Inflammatory macrophage treated with lipopolysaccharide for 4 hours (primary cell): ENCODE measurements at places on chromosomes 4 and X.

DNA sequence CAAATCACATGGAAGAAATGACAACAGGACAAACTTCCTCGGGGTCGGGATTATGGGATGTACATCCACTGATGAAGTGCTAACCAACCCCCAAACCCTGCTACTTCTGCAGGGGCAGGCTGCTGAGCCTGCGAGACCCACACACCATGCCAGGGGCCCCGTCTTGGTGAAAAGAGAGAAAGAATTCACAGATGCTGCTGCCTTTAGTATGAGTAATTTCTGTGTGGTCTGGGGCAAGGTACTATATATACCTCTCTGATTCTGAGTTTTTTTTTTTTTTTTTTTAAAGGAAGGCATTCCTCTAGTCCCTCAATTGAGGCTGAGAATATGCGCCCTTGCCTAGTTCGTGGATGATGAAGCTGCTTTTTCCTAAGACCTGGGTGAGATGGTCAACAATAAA lies 24.8 kb downstream of the PDHA1 start:
- DNase-seq, result no peak

DNA sequence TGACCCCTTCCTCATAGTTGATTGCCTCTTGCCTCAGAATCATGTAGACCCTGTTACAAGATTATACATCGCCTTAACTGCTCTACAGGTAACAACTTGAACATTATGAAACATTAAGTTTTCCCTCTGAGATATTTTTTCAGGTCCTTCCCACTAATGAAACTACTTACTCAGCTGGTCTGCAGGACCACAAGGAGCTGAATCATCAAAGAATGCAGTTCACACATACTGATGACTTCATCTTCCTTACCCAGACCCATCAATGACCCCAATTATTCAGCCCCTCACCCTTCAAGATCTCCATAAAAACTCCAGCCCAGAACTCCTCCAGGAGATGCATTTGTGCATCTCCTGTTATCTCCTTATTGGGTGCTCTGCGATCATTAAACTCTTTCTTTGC lies 720.9 kb downstream of the RAPGEF2 start:
- DNase-seq, result no peak

- no peak for DNase-seq
These were observed 791 bp downstream of the SMIM20 start for GRCh38 chr4:25914670-25915352.

- DNase-seq, result no peak
These were observed 12.4 kb downstream of the ZDHHC9 start for GRCh38 chrX:129831091-129831885.

GRCh38 chrX:108735679-108736508 lies 469 bp downstream of the IRS4 start:
- DNase-seq, result no peak

DNA sequence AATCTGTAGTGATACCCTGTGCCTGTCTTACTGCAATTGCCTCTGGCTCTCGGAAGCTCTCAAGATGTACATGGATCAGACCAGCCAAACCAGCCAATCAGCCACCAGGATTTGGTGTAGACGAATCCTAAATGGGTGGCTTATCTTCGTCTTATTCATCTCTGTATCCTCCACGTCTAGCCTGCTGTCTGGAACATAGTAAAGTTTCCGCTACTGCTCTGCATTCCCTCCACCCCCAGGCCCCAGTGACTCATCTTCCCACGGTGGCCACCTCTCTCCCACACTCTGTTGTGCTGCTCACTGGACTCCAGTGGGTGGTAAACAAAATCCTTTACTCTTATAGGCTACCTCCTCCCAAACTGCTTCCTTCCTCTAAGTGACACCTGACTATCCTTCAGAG lies 37.8 kb downstream of the SEPTIN6 start:
- DNase-seq, result peak; percentile 63

DNA sequence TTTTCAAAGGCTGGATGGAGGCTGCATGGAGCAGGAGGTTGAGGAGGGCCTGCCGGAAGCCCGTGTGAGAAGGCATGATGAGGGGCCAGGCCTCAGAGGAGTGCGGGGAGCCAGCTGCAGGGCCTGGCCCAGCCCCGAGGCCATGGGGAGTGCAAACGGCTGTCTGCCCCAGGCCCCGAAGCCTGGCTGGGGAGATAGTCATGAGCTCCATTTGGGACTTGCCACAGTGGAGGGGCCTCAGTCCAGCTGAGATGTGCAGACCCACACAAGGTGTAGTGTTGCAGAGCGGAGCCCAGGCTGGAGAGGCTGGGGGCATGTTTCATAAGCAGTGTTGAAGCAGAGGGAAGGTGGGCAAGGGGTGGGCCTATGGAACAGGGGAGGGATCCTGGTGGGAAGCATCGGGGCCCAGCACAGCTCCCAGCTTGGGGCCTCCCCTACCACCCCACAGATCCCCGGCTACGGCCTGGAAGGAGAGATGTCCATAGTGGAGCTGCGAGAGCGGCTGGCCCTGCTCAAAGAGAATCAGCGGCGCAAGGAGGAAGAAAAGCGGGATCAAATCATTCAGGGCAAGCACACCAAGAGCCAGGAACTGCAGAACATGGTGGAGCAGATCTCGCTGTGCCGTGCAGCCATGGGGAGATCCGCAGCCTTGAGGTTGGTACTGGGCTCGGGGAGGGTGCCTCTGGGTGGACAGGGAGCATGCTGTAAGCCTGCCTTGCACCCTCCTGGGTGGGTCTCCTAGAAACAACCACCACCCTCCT lies 9.1 kb upstream of the RNF4 start:
- no peak for DNase-seq

DNA sequence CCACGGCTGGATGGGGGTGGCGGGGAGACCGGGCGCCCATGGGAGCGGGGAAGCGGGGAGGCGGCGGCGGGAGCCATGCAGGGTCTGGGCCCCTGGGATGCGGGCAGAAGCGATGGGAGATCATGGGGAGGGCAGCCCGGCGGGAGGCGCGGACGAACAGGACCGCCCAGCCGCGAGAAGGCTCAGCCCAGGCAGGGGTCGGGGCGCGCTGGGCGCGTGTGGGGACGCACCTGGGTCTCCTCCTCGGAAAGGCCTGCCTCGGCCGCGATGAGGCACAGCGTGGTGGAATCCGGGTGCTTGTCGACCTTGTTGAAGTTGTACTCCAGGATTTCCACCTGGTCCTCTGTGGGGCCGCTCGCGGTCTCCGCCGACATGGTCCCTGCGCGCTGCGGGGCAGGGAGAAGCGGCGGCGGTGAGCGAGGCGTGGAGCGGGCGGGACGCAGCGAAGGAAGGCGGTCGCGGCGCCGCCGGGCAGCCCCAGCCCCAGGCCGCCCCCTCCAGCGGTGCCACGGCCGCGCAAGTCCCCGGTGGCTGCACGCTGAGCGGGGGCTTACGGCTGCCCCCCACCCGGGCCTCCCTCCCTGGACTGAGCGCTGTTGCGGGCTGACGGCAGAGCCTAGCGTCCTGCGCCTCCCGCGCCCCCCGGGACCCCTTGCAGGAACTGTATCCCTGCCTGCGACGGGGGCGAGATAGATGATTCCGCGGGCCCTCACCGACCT lies 25.3 kb downstream of the HOPX start:
- DNase-seq, result no peak

DNA sequence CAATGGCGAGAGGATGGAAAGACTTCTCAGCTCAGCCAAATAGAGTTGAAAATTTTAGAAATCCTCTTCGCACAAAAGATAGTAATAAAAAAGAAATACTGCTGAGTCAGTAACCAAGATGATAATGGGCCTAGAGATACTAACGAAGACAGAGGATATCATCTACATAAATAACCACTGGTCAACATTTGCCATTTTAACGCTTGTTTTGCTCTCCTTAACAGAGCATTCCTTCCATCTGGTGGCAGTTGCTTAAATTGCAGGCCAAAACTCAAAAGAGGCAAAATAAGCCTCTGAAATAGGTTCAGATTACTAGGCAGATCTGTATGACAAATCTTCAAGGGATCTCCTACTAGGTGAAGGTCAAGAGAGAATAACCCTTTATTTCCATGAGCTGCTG lies 51.7 kb upstream of the MCF2 start:
- peak; percentile 1 for DNase-seq

DNA sequence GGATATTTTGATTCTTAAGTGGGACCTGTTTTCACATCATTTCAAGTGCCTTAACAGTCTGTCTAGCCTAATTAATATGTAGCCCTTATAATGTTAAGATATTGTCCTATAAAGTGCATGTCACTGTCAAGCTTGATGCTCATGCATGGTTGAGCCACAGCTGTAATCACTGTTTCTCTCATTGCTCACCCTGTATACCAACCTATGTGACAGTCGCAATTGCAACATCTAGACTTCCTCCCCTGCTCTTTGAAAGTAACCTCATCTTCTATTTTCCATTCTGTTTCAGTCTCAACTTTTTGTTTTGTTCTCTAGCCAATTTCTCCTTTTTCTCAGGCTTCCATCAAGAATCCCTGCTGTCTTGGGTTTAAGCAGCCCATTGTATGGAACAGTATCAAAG lies 24.4 kb upstream of the MSL3 start:
- DNase-seq, result peak; percentile 28

DNA sequence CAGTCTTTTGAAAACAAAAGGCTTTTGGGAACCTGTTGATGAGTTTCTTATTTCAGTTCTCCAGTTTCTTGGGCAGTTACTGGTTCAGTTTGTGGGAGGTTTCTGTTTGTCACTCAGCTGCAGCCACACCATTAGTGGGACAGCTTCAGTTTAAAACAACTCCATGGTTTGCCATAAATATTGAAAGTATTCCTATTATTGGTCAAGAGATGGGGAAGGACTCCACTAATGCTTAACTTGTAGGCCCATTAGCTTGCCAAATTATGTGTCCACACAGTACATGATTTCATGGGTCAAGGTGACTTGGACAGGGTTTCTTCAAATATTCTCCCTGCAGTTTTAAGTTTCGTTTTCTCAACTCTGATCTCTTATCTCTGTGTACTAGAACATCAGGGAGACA lies 15.5 kb upstream of the ASIC5 start:
- no peak for DNase-seq

GRCh38 chrX:93322110-93322509 lies 351.3 kb downstream of the NAP1L3 start:
- no peak for DNase-seq

DNA sequence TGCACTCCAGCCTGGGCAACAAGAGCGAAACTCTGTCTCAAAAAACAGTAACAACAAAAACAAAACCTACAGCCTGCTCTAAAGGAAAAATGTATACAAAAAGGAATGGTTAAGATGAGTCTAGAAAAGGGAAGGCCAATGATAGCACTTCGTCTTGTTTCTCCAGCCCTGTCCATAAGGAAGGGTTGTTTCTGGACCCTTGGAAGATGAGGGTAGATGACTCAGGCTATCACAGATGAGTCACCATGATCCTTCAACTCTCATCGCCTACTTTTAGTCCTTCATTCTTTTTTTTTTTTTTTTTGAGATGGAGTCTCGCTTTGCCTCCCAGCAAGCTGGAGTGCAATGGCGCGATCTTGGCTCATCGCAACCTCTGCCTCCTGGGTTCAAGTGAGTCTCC lies 8.8 kb downstream of the PLA2G12A start:
- DNase-seq, result no peak

DNA sequence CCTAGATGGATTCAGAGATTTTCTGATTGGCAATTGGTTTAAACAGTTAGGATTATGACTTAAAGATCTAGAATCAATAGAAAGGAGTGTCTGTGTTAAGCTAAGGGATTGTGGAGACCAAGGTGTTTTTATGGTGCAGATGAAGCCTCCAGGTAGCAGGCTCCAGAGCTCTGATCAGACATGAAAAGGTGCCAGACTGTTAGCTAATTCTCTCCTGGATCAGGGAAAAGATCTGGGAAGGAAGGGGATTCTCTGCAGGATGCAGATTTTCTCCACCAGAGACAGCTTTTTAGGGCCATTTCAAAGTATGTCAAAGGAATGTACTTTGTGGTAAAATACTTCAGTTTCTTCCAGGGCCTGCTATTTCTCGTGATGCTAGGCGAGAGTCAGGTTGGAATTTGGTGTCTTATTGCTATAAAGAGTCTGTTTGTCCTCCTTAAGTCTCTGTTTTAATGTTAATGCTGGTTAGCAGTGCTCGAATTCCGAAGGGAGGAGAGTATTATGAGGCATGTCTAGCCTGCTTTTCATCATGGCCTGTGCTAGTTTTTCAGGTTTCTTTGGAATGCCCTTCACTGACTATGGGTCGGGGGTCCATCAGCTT lies 12.0 kb upstream of the GPR78 start:
- DNase-seq, result no peak

DNA sequence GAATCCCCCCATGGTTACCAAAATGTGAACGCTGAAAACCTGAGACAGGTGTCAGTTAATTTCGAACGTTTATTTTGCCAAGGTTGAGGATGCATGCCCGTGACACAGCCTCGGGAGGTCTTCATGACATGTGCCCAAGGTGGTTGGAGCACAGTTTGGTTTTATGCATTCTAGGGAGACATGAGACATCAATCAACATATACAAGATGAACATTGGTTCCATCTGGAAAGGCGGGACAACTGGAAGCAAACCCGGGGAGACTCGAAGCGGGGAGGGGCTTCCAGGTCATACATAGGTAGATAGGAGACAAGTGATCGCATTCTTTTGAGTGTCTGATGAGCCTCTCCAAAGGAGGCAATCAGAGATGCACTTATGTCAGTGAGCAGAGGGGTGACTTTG lies 11.0 kb upstream of the SH3BP2 start:
- no peak for DNase-seq

GRCh38 chr4:183765251-183765911 lies 106.3 kb downstream of the TRAPPC11 start:
- peak; percentile 77 for DNase-seq

- no peak for DNase-seq
These were observed 65.7 kb downstream of the MXRA5 start for GRCh38 chrX:3280706-3281105.

- DNase-seq, result no peak
These were observed 109.8 kb downstream of the DCTD start for GRCh38 chr4:182807346-182807745.

GRCh38 chr4:155545456-155545855 lies 121.2 kb upstream of the GUCY1A1 start:
- no peak for DNase-seq
